Activated gamma-delta T cell treated with anti-CD3 and anti-CD28 coated beads, Interleukin-2, amount 50 U/mL, for 16 hours (primary cell): ENCODE measurements at places on chromosomes 1 and 21.

- no peak for DNase-seq
Observed at GRCh38 chr1:20480243-20480944, 5.6 kb downstream of the CAMK2N1 start.

GRCh38 chr1:175757381-175758015, 14.1 kb upstream of the TNR start:
- DNase-seq: no peak

- DNase-seq: no peak
Observed at GRCh38 chr1:223837206-223837605, 8.5 kb downstream of the TP53BP2 start.

GRCh38 chr1:30329263-30329753, 394.1 kb downstream of the MATN1 start:
- DNase-seq: no peak
